ENCODE measurements at places on chromosomes 7 and 10.

DNA sequence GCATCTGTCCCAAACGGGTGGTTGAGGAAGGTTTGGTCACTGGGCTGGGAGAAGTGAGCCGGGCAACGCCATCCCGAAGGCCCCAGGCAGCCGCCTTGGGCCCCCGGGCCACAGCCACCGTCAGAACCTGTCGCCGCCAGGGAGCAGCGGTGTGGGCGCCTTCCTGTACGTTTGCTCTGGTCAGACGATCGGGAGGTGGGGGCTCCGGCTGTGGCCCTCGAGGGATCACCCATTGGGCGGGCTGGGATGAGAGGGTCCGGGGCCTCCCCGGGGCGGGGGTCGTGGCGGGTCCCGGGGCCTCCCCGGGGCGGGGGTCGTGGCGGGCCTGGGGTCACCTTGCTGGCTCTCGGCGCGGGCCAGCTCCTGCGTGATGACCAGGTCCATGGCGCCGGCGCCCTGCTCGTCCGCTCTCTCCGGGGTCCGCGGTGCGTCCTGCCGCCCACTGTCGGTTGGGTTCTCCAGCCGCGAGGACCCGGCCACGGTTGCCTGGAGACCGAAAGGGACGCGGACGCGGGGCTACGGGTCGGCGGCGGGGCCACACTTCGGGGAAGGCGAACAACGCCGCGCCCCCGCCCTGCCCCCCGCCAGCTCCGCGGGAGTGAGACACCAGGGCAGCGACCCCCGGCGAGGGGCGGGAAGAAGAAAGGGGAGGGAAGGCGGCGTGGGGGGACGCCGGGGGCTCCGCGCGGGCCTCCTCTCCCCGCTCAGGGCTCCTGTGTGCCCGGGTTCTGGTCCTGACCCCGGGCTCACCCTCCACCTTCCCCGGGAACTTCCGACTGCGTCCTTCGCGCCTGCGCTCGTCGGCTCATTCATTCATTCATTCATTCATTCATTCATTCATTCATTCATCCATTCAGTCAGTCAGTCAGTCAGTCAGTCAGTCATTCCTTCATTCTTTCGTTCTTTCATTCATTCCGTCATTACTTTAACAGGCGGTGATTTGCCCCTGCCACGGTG is at the start of gene CFAP46:
Gene CFAP46 (minus strand): TSS at position 470 of the 957 bp plus-strand sequence. CDS start 86 bp downstream, at position 384.
- no peak for DNase-seq

DNA sequence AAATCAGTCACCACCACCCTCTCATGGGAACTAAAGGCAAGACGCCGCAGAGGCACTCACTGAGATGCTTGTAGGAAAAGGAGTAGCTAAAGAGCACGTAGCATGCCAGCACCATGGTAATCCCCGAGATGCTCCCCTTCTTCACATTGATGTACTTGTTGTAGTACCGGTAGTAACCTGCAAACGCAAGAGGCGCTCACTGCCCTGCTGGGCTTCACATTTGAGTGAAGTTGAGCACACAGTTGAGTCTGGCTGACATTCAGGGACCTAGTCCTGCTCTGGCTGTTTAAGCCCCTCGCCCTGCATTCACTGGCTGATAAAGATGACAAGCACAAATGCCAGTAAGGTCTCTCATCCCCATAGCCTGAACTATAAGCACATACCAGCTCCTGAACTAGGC is 6.9 kb downstream of the ATP5MF start:
- DNase-seq: no peak

- no peak for DNase-seq
Measured at GRCh38 chr7:55527307-55527706, 45.0 kb downstream of the VOPP1 start.

GRCh38 chr10:70827086-70827757 is 11.5 kb downstream of the SGPL1 start:
- DNase-seq: no peak

GRCh38 chr10:100496567-100496966 is 23.1 kb downstream of the SEC31B start:
- no peak for DNase-seq

Data from NCI-H2081 treated with DMSO at 0.1 percent for 48 hours (cell line).